ENCODE measurements at places on chromosomes 11 and 22. TPM values are rescaled to one million over a fixed set of nuclear protein-coding genes. Genes with fewer than 3 reads are reported as not detected.

The PGA3 gene
- 0.22 TPM for total RNA-seq

The MAP6 gene
- 4.2 TPM for total RNA-seq

GRCh38 chr11:47047972-47048371 is 111.4 kb downstream of the CSTPP1 start:
- no peak for DNase-seq

The SCGB1D2 gene
- not detected for total RNA-seq

The ZP1 gene
- not detected for total RNA-seq

GRCh38 chr22:17120281-17120680 is 879 bp downstream of the TMEM121B start:
- no peak for DNase-seq

All from HFFc6 (cell line).